ENCODE measurements at places on chromosomes 7 and 10.

DNA sequence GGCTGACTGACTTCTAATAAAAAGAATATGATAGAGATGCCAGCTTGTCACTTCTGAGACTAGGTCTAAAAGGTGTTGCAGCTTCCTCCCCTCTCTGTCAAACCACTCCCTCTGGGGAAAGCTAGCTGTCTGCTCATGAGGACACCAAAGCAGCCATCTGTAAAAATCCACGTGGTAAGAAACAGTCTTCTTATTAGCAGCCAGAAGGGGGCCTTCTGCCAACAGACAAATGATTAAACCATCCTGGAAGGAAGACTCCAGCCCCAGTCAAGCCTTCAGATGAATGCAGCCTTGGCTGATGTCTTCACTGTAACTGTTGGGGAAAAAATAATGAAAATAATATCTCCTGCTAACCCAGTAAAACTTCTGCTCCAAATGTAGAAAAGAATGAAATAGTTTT, 41.9 kb upstream of the DAGLB start:
- no peak for DNase-seq

DNA sequence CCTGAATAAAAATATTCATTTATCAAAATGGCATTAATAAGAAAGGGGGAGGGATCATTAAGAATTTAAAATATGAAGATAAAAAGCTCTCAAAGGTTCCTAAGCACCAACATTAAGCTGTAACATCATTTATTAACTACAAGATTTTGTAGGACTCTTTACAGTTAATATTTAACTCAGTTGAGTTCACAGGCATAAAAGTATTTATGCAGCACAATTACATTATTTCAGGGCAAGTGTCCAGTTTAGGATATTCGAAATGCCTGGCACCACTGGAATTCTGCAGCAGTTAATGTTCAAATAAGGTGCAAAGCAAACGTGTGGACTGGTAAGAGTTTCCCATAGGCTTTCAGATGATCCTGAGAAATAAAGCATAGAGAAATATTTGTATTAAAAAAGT, 30.5 kb downstream of the NPS start:
- no peak for DNase-seq

DNA sequence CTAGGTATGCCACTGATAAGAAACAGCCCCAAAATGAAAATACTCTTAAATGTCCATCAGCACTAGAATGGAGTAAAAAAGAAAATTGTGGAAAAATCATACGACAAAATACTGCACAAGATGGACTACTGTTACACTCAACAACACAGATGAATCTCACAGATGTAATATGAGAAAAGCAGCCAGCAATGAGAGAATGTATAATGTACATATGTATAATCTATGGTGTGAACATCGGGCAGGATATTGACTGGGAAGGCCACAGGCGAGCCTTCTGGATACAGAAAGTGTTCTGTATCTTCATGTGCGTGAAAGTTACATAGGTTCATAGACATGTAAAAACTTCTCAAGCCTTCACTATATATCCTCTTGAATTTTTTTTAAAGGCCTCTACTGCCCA, 212.6 kb downstream of the PARD3 start:
- no peak for DNase-seq

DNA sequence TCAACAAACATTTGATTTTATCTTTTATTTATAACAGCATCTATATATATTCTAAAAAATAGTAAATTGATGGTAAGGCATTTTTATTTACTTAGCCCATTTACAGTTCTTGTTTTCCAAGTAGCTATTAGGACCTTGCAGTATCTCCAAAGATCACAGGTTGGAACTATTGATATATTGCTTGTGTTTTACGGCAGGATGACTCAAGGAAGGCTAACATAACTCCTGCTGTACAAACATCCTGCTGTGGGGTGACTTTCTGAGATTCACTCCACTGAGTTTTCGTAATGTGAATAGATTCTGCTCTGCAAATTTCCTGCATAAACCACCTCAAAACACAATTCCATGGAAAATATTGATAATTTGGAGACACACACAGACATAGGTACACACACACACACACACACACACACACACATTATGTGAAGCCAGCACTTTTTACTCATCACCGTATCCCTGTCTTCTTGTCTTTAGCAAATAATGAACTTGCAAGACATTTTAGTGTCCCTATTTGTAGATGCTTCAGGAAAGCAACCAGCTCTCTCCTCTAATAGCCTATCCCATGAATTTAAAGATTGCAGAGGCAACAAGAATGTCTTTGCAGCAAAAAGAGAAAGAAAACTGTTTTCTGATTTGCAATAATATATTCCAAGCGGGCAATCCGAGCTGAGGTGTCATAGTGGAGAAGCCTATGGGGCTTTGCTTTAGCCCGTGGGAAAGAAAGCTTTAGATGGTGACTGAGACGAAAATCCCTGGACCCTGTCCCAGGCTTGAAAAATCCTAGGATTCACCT, 722 bp downstream of the AGR2 start:
- DNase-seq = no peak

DNA sequence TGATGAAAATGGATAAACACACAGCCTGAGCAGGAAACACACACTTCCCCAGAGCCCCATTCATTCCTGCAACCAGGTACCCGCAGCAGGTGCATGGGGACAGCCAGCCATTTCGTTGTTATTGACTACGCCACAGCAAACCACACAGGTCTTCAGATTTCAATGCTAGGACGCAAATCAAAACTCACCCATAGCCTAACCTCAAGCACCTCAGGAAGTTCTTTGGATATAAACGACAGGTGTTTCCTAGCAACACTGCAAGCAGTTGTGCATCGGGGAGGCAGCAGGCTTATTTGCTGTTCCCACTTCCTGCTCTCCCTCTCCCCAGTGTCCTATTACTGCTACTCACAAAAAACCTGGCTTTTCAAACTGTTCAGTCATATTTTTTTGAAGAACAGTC, 176.5 kb upstream of the FRMD4A start:
- DNase-seq = no peak

DNA sequence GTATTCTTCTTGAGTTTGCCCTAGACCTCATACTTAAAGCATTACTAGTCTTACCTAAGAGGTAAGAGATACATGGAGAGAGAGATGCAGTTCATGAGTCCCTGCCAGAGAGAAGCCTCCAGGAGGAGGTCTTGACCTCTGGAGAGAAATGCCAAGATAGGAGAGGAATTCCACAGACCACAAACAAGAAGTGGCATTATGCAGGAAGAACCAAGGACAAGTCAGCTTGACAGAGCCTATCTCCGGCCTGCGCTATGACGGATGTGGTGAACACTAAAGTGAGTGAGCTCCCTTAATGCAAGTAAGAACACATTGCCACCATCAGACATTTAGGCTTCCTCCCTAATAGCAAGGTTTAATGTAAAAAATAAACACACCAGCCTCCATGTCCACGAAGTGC, 27.9 kb upstream of the COL1A2 start:
- DNase-seq = no peak

GRCh38 chr7:127598318-127598717, 4.8 kb downstream of the FSCN3 start:
- no peak for DNase-seq

GRCh38 chr10:48836605-48837004, 103.0 kb downstream of the LRRC18 start:
- DNase-seq = no peak
